ENCODE measurements at places on chromosomes 6 and 20. TPM values are rescaled to one million over a fixed set of nuclear protein-coding genes. Genes with fewer than 3 reads are reported as not detected.

NT5E gene
- total RNA-seq = 23.8 TPM

PRICKLE4 gene
- total RNA-seq = 1.1 TPM

POM121L2 gene
- total RNA-seq = not detected

GPR63 gene
- 0.68 TPM for total RNA-seq

FAM209A gene
- not detected for total RNA-seq

COX7A2 gene
- total RNA-seq = 82.4 TPM

MUC22 gene
- total RNA-seq = not detected

WFDC8 gene
- not detected for total RNA-seq

COL21A1 gene
- 9.9 TPM for total RNA-seq

PPIL6 gene
- total RNA-seq = 21.2 TPM

PLEKHG1 gene
- 9.6 TPM for total RNA-seq

MUCL3 gene
- total RNA-seq = not detected

ARMC12 gene
- total RNA-seq = 1.0 TPM

SYCP2 gene
- under 0.01 TPM for total RNA-seq

SLC17A1 gene
- not detected for total RNA-seq

NKX2-2 gene
- not detected for total RNA-seq

FNDC1 gene
- not detected for total RNA-seq

OR2J3 gene
- total RNA-seq = not detected

TDRD6 gene
- 0.50 TPM for total RNA-seq

MUC21 gene
- total RNA-seq = not detected

ATRN gene
- total RNA-seq = 52.3 TPM

KCNK17 gene
- total RNA-seq = not detected

LRRC73 gene
- total RNA-seq = 0.34 TPM

TGIF2 gene
- 8.5 TPM for total RNA-seq

BEND6 gene
- 3.5 TPM for total RNA-seq

TRIM31 gene
- under 0.01 TPM for total RNA-seq

BTBD3 gene
- 27.5 TPM for total RNA-seq

CST5 gene
- total RNA-seq = not detected

EPHA7 gene
- total RNA-seq = under 0.01 TPM

TAAR5 gene
- total RNA-seq = not detected

PLG gene
- total RNA-seq = not detected

FANCE gene
- 49.6 TPM for total RNA-seq

OLIG3 gene
- total RNA-seq = not detected

OPRM1 gene
- not detected for total RNA-seq

MYLK2 gene
- not detected for total RNA-seq

SLC17A3 gene
- not detected for total RNA-seq

PPP1R3G gene
- total RNA-seq = 0.34 TPM

All from nasal cavity respiratory epithelium epithelial cell of viscerocranial mucosa (primary cell).